Activated CD8-positive, alpha-beta memory T cell treated with anti-CD3 and anti-CD28 coated beads for 24 hours (primary cell): ENCODE measurements at places on chromosomes 3 and 15.

- no peak for DNase-seq
Measured at GRCh38 chr15:43253431-43254403, 13.0 kb downstream of the TGM5 start.

DNA sequence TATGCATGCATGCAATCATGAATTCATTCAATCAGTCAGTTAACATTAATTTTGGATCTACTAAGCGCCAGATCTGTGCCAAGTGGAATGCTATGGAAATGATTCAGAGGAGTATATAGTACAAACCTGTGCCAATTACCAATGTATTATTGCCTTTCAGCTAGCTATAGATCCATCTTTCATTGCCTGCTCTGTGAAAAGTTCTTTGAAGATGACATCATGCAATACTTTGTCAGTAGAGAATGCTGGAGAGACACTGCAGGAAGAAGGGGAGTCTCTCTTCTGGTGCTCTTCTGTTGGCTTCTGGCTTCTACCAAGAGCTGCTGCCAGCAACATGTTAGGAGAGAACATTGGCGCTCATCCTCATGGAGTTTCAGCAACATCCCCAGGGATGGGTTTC lies 81.0 kb upstream of the LMCD1 start:
- no peak for DNase-seq

- DNase-seq = no peak
Measured at GRCh38 chr3:71206305-71207165, 377.0 kb downstream of the FOXP1 start.

DNA sequence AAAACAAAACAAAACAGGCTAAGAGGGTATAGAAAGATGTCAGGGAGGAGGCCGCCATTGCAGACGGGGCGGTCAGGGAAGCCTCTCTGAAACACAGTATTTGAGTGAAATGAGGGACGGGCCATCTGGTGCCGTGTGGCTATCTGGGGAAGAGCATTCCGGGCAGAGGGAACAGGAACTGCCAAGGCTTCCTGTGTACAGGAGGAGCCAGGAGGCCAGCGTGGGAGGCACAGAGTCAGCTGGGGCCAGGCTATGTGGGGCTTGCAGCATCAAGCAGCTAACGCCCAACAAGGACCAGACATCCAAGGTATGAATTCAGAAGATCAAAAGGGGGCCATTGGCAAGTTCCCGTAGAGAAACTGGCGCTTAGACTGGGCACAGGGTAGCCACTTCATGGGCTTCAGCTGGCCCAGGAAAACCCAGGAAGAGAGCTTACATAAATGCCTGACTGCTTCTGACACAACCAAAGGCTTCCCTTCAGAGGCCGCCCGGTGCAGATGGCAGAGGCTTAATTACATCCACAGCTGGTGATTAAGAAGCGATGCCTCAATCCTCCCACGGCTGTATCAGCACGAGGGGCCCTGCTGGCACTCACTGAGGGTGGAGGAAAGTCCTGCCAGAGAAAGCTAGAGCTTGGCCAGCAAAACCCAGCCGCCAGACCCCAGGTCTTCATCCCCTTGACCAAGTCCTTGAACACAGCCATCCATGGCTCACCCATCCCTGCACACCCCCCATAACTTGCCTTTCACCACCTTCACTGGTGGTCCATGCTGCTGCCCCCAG lies 144.9 kb downstream of the MEGF11 start:
- DNase-seq = no peak

GRCh38 chr3:112585782-112586181 lies 23.9 kb downstream of the SLC35A5 start:
- no peak for DNase-seq

- DNase-seq = no peak
Measured at GRCh38 chr3:150697646-150698045, 6.1 kb downstream of the ERICH6 start.

DNA sequence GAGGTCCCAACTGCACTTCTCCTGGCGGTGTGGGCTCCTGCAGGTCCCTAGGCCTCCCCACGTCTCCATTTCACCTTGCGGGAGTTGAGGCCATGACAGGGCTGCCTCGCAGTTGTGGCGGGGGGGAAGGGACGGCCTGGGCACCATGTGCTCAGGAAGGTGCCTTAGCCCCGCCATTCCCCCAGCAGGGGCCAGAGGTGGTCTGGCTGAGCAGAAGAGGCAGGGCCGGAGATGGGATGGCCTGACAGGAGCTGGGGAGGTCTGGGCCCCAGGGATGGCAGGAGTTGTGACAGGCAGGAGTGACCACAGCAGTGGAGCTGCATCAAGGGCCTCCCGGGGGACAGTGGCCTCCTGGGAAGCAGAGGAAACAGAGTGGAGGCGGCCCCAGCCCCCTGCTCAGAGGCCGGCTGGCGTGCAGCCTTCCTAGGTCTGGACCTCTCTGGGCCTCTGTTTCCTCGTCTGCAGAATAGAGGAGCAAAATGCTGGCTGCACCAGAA lies 18.7 kb upstream of the KLF15 start:
- DNase-seq = no peak

DNA sequence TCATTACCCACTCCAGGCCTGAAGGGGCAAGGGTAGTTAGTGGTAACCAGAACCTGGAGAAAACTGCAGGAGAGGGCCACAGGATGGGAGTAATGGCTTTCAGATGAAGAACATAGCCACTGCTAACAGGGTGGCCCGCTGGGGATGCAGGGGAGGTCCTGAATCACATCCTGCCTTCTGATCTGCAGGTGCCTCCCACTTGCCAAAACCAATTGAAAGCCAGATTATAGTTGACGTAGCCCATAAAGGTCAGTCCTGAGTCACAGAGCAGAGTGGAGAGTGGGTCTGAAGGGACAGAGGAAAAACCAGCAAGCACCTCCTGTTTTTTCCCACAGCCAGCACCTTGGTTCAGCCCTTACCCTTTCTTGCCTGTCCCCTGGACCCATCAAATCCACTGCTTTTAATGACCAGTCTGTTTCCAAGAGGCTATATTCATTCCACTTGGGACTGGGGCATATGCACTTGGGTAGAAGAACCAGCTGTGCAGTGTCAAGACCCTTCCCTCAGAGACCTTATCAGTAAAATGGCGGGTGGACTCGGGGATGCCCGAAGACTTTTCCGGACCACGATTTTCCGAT lies 646 bp upstream of the SLC35G2 start:
- DNase-seq = peak; percentile 72

DNA sequence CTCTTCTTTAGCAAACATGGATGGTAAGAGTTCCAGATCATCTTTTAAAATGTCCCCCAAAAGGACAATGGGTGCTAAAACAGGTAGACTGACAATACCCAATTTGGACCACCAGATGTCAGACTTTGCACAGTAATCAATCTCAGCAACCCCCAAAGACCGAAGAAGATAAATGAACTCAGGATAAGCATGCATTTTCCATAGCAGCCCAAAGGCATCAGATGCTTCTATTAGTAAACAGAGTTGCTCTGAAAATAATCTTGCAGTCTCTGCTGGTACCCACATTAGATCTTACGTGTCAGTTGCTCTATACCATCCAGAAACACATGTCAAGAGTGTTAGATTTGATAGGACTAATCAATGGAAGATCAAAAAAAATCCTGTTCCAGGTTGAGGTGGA lies 20.6 kb downstream of the MYH15 start:
- DNase-seq = no peak

- DNase-seq = no peak
Measured at GRCh38 chr3:68953816-68954444, 21.6 kb upstream of the TAFA4 start.

- no peak for DNase-seq
Measured at GRCh38 chr3:65936908-65937638, 101.6 kb downstream of the MAGI1 start.

- no peak for DNase-seq
Measured at GRCh38 chr15:62190274-62190673, 25.2 kb upstream of the C2CD4B start.

GRCh38 chr15:34065261-34065660 lies 26.3 kb upstream of the AVEN start:
- DNase-seq = no peak

DNA sequence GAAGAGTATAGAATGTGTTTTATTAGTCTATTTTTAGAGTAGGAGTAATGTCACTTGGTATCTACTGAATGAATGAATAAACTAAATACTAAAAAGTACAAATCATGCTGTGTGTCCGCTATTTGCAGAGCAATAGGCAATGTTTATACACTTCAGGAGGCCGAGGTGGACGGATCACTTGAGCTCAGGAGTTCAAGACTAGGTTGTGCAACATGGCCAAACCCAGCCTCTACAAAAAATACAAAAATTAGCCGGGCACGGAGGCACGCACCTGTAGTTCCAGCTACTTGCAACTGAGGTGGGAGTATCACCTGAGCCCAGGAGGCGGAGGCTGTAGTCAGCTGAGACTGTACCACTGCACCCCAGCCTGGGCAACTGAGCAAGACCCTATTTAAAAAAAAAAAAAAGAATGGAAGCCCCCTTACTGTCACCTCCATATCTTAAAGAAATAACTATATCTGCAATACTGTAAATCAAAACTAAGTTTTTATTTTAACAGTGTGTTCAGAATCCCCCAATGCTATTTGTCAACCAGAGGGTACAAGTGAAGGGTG lies 98.4 kb downstream of the DHX30 start:
- no peak for DNase-seq

GRCh38 chr3:104273046-104273649 lies 1093.6 kb upstream of the ALCAM start:
- DNase-seq = no peak

GRCh38 chr3:58585005-58585786 lies 8.0 kb upstream of the FAM107A start:
- DNase-seq = peak; percentile 82

GRCh38 chr3:155387571-155387970 lies 94.1 kb upstream of the STRIT1 start:
- DNase-seq = no peak

DNA sequence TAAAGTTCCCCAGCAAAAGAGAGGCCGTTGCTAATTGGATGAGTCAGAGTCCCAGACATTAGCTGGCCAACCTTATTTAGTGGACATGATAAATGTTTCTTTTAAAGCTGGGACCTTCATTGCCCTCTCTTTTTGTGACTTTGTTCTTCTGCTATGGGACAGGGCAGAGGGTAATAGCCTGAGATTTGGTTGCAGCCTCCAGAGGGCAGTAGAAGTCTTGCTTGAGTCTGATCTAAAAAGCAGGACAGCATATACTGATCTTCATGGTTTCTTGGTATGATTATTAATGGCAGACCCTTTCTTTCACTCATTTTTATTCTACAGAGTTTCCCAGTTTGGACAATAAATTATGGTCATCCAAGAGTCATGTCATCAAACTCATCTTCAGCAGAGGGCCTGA lies 25.1 kb upstream of the ZKSCAN7 start:
- no peak for DNase-seq
